Neural progenitor cell (in vitro differentiated cells): ENCODE measurements at places on chromosomes 3 and 15.

GRCh38 chr3:6540981-6541380 lies 319.9 kb upstream of the GRM7 start:
- no peak overlapping the region for H3K27ac ChIP-seq
- no peaks in the 10 kb centered on the region for H3K27me3 ChIP-seq
- peaks cover 10% of the 10 kb centered on the region for H3K4me1 ChIP-seq
- no peaks in the 10 kb centered on the region for H3K36me3 ChIP-seq

DNA sequence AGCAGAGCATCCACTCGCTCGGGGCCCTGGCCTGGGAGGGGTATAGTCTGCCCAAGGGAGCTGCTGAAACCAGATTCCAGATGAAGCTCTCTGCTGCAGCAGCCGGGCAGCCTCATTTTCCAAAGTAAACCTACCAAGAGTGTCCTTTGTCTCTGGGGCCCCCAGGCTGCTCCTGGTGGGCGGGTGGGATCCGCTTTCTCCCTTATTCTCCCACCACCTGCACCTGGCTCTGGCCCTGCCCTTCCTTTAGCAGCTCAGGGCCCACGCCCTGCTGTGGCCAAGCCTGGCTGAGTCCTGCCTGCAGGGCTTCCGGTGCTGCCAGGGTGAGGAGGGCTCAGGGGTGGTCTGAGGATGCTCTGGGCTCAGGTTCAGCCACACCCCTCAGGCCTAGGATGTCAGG lies 13.0 kb downstream of the SCN5A start:
- H3K27me3 ChIP-seq = no peaks in the 10 kb centered on the region
- H3K4me1 ChIP-seq = peaks cover 31% of the 10 kb centered on the region
- DNase-seq = no peak
- no peak overlapping the region for H3K4me3 ChIP-seq

DNA sequence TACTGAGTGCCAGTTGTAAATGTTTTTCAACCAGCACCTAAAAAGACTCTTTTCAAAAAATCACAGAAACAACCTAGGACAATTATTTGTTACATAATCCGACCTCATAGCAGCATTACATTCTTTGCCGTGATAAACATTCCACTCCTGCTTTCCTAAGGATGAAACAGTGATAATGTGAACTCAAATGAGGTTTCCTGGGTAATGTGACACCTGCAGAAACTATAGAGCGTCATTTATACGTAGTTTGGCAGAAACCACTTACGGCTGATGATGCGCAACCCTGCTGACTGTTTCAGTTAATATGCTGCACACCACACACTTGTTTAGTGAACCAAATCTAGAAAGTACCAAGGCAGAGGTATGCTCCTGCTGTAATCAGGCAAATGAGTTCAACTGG lies 55.8 kb downstream of the SEMA6D start:
- peaks cover 25% of the 10 kb centered on the region for H3K4me1 ChIP-seq
- no peak for DNase-seq
- H3K27me3 ChIP-seq = no peaks in the 10 kb centered on the region
- no peak overlapping the region for H3K4me3 ChIP-seq
- H3K27ac ChIP-seq = no peak overlapping the region

DNA sequence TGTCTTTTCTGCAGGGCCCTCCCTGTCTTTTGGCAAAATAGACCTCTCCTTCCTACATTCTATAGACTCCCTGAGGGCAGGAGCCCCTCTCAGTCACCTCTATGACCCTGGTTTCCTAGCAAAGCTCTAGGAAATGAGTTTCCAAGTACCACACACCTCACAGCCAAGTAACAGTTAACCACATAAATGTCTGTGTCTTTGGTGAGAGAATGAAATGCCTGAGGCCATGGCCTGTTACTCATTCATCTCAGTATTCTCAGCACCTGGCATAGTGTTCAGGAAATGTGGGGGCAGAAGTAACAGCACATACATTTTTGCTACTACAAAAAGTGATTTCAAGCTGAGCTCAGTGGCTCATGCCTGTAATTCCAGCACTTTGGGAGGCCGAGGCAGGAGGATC lies 21.0 kb downstream of the RFT1 start:
- no peaks in the 10 kb centered on the region for H3K27me3 ChIP-seq
- peaks cover 9% of the 10 kb centered on the region for H3K36me3 ChIP-seq
- no peak for DNase-seq
- H3K4me1 ChIP-seq = no peaks in the 10 kb centered on the region
- no peak overlapping the region for H3K4me3 ChIP-seq

- DNase-seq = no peak
- H3K4me3 ChIP-seq = no peak overlapping the region
- H3K27ac ChIP-seq = no peak overlapping the region
- H3K4me1 ChIP-seq = no peaks in the 10 kb centered on the region
These were observed 269.8 kb downstream of the OPA1 start for GRCh38 chr3:193862843-193863242.

GRCh38 chr3:132225664-132226063 lies 91.5 kb upstream of the ACP3 start:
- no peaks in the 10 kb centered on the region for H3K36me3 ChIP-seq
- no peak for DNase-seq
- H3K4me1 ChIP-seq = peaks cover 5% of the 10 kb centered on the region
- H3K27ac ChIP-seq = no peak overlapping the region
- H3K4me3 ChIP-seq = no peak overlapping the region
- no peaks in the 10 kb centered on the region for H3K27me3 ChIP-seq

DNA sequence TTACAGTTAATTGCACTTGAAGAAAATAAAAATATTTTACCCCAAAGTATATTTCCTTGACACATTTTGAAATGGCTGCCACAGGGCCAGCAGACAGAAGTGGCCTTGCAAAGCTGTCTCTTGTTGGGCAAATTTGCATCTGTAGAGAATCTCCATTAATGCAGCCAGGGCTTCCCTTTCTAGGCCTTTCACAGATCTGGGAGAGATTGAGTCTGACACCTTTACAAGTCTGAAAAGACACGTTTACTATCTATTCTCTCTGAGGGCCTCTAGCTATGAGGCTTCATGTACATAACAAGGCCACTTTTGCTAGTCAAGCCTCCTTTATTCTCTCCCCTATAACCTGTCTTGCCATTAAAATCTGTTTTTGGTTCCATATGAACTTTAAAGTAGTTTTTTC lies 135.9 kb downstream of the ANO10 start:
- no peaks in the 10 kb centered on the region for H3K27me3 ChIP-seq
- no peak for DNase-seq
- no peak overlapping the region for H3K27ac ChIP-seq
- peaks cover 5% of the 10 kb centered on the region for H3K4me1 ChIP-seq
- no peak overlapping the region for H3K4me3 ChIP-seq

DNA sequence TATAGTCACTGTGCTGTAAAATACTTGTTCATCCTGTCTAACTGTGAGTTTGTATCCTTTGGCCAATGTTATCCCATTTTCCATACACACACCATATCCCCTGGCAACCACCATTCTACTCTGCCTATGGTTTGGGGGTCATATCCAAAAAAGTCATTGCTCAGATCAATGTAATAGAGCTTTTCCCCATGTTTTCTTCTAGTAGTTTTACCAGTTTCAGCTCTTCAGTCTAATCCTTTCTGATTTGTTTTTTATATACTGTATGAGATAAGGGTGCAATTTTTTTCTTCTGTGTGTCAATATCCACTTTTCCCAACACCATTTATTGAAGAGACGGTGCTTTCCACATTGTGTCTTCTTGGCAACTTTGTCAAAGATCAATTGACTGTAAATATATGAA lies 14.0 kb upstream of the DLG1 start:
- no peak for DNase-seq
- H3K4me1 ChIP-seq = no peaks in the 10 kb centered on the region
- no peak overlapping the region for H3K4me3 ChIP-seq

GRCh38 chr3:145767909-145768308 lies 393.1 kb downstream of the PLOD2 start:
- DNase-seq = no peak
- H3K27ac ChIP-seq = no peak overlapping the region
- H3K36me3 ChIP-seq = no peaks in the 10 kb centered on the region
- no peaks in the 10 kb centered on the region for H3K27me3 ChIP-seq
